OCI-LY7 (cell line): ENCODE measurements at places on chromosomes 3 and 15.

DNA sequence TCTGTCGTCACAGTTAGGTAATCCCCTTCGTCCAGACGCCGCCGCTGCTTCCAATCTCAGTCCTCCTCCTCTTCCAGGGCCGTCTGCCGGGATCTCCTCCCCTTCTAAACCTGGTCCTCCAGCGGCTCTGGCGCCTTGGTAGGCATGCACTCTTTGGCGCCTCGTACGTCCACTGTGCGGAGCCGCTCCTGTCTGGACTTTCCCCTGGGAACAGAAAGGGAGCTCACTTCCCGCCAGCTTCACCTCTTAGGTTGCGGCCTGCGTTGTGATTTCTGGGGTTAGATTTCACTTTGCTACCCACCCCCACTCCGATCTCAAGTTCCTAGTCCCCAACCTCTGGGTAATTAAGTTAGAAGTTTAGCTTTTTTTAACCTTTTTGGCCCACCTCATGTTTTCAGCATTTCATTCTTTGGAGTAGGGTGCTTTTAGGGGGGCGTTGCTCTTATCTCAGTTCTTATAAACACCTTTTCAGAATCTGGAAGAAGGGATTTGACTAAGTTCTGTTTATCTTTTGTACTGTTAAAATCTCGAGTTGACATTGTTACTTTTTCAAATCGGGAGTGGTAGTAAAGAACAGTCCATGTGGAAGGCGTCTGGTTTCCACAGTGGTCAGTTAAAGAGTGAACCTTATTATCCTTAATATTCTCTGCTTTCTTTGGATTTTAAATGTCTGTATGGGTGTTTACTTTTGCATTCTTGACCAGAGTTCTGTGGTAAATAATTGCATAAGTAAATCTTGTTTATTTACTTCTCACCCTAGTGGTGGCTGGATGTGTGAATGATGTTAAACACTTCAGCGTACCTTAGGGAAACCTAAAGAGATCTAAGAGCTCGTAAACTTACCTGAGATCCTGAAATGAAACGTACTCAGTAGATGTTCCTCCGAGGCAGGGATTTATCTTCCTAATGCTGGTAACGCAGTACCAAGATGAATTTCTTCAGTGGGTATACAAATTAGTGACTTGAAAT is 611 bp downstream of the CTDSPL2 start:
- DNase-seq = peak; percentile 55

DNA sequence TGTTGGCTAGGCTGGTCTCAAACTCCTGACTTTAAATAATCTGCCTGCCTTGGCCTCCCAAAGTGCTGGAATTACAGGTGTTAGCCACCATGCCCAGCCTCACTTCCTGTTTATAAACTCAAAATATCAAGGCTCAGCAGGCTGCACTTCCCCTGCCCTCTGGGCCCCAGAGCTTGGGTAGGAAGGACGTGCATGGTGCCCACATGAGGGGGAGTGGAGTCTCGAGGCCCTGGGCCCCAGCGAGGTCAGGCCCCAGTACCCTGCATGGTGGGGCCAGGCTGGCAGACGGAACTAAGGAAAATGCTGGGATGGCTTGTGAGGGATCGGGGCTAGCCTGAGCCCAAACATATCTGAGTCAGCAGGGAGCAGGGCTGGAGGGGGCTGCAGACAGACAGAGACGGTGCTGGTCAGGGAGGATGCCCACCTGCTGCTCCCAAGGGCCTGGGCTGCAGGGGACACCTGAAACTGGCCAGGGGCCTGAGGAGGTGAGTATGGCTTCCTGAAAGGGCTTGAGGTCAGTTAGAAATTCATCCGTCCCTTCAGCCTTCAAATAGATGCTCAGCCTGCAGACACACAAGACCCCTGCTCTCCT is 5.1 kb downstream of the SPTBN5 start:
- peak; percentile 37 for DNase-seq

DNA sequence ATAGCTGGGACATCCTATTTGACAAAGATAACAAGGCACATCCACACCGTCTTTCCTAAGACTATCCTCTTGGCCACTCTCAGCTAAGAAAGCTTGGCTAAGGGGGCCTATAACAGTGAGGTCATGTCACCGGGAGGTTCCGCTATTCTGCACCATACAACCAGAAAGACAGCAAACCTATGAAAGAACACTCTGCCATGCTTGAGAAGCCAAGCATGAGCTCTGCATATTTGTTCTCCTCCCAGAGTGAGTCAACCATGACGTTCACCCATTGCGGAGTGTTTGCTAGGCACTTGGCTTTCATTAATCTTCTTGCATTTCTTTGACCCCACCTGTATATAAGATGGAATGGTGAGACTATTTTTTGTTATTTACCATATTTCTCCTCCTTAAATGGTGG is 141.2 kb downstream of the GMNC start:
- peak; percentile 73 for DNase-seq

GRCh38 chr3:140386357-140387100 is 291.3 kb upstream of the TRIM42 start:
- no peak for DNase-seq

GRCh38 chr3:189304465-189305351 is 132.9 kb downstream of the TPRG1 start:
- DNase-seq = no peak
